Caudate nucleus (tissue), 63 donors: ENCODE measurements at places on chromosomes 4 and X.
A peak's percentile ranks its signal among the peaks of the same experiment; 100 is the strongest.

DNA sequence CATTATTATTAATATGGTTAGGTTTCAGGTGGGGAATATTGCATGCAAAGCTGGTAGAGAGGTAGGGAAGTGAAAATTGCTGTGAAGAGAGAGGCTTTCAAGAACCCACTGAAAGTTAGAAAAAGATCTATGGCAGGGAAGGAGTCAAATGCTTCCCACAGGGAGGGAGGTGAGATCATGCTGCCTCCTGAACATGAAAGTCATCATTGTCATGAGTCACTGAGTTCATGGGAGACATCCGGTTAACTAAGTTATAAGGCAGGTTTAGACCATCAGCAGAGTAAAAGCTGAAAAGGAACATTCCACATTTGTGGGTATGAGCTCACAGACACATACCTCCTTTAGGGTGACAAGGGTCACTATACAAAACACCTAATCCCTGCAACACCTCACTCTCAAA, 16.2 kb downstream of the GATB start:
- no peak for DNase-seq

DNA sequence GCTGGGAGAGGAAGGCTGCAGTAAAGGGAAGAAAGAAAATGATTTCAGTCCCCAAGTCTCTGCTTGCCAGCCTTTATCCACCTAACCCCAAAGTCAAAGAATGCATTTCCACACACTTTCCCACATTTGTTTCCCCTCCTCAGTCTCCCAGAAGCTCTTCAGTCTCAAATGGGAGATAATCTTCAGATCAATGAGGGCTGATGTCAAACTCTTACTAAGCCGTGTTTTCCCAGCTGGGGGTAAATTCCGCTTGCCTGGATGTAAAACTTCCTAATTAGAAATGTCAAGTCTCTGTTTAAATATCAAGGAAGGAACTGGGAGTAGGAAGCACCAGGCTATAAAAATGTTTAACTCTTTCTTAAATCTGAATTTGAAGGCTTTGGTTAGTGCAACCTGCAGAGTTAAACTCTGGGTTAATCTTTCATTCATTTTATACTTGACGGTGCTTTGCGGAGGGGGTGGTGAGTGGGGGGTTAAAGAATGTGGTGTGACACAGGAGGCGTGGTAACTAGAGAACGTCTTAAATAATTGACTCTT, 601.4 kb upstream of the ACTRT1 start:
- no peak for DNase-seq

DNA sequence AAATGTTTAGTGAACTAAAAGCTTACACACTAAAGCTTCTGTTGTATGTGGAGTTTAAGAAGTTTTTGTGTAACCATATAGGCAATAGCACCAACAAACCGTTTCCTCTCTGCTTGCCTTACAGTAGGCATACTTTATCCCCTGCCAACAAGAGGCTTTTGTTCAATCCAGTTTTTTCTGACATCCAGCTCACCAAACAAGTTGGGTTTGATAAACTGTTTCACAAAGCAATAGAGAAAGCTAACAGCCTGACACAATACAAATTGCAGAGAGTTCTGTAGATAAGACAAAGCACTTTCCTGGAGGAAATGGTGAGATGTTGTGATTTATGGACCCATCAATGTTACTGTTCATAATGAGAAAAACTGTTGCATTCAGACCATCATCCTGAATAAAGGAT, 53.8 kb downstream of the PACRGL start:
- no peak for DNase-seq

DNA sequence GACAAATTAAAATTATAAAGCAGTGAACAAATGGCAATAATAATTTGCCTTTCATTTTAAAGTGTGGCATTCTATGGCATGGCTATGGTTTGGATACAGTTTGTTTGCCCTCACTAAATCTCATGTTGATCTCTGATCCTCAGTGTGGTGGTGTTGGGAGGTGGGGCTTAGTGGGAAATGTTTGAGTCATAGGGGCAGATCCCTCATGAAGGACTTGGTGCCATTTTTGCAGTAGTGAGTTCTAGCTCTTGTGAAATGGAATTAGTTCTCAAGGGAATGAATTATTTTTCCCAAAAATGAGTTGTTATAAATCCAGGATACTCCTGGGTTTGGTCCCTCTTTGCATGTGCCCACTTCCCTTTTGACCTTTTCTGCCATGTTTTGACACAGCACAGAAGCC, 181.4 kb downstream of the AMELX start:
- DNase-seq, result no peak

DNA sequence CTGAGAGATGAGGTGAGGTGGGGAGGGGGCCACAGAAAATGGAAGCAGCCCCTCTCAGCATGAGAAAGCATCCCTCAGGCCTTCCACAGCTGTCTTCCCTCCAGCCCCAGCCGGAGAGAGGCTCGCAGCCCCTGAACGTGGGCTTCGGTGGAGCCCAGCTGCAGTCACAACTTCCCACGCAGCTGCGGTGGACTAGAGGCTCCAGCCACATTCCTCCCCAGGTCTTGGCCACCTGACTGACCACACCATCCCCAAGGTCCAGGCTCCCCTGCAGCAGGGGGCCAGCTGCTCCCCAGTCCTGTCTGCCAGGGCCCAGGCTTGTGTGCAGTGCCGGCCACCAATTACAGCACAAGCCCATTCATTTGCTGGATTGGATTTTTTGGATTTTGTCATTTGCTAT, 212.3 kb upstream of the BCOR start:
- no peak for DNase-seq

- DNase-seq, result peak; percentile 57
These were observed 205.3 kb downstream of the TENM3 start for GRCh38 chr4:182448281-182449151.

- no peak for DNase-seq
These were observed 1.2 kb downstream of the RPGR start for GRCh38 chrX:38326086-38326485.

DNA sequence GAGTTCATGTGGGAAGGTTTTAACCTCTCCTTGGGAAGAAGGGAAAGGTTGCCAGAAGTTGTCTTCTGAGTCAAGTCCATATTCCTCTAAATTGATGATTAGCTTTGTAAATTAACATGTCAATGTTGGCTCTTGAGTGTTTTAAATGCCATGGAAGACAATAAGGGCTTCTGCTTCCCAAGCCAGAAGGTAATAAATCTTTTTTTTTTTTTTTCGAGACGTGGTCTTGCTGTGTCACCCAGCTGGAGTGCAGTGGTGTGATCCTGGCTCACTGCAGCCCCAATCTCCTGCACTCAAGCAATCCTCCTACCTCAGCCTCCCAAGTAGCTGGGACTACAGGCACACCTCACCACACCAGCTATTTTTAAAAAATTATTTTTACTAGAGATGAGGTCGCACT, 5.0 kb upstream of the REST start:
- no peak for DNase-seq
